Activated CD4-positive, alpha-beta T cell treated with anti-CD3 and anti-CD28 coated beads for 36 hours (primary cell): ENCODE measurements at places on chromosomes 4 and X.

GRCh38 chr4:152655272-152656129 is 24.3 kb downstream of the TMEM154 start:
- DNase-seq: no peak

DNA sequence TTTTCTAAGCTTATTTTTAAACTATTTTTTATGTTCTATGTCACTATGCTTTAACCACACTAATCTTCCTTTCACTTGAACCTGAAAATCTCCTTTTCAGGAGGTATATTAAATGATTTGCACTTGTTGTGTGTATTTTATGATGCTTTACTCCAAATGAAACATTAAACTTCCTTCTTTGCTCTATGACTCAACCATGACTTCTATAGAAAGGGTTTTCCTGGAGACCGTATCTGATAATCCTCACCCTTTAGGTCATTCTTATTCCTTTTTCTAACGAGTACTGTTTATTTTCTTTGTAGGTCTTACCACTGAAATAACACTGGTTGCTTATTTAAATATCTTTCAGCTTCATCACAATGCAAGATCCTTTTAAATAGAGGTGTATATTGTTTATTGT is 1163.2 kb downstream of the PCDH18 start:
- DNase-seq: no peak

DNA sequence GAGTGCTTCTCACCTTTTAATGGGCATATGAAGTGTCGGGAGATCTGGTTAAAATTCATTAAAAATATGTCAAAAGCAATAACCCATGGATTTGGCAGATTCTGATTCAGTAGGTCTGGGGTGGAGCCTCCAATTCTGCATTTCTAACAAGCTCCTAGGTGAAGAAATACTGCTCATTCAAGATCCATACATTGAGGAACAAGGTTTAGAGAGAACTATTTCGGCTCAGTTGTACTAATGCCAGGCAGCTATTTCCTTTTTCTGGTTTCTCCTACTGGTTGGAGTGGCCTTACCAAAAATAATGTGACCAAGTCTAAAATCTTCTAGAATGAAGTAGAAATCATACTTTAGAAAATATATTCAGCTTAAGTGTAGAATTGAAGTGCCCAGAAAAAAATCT is 117.5 kb downstream of the TSPAN7 start:
- no peak for DNase-seq

DNA sequence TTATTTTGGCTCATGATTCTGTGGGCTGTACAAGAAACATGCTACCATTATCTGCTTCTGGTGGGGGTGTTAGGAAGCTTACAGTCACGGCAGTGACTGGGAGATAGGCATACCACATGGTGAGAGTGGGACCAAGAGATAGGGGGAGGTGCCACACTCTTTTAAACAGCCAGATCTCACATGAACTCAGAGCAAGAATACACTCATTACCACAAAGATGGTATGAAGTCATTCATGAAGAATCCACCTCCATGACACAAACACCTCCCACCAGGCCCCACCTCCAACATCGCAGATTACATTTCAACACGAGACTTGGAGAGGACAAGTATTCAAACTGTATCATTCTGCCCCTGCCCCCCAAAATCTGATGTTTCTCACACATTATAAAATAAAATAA is 2396.7 kb downstream of the PCDH7 start:
- DNase-seq: no peak

DNA sequence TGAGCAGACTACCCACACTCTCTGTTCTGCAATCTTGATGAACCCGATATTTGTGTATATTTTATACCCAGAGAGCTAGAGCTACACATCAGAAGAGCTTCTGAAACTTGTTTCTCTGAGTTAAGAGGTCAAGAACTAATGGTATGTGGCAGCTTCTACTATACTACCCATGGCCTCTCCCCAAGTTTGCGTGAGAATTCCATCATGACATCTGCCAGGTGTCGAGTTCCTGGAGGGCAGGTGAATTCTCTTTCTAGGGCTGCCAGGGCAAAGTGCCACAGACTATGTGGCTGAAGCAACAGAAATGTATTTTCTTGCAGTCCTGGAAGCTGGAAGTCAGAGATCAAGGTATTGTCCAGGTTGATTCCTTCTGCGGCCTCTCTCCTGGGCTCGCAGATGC is 4.4 kb downstream of the SORCS2 start:
- no peak for DNase-seq

- DNase-seq: no peak
Measured at GRCh38 chrX:117274965-117275364, 812.2 kb upstream of the CT83 start.

DNA sequence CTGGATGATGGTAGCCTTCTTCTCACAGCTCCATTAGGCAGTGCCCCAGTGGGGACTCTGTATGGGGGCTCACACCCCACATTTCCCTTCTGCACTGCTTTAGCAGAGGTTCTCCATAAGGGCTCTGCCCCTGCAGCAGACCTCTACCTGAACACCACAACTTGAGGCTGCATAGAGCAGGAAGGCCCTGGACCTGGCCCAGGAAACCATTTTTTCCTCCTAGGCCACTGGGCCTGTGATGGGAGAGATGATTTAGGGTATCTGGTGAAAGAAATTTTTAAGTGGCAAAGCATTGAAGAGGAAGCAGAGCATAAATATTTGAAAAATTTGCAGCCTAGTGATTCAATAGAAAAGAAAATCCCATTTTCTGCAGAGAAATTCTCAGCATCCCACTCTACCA is 17.3 kb downstream of the F8A3 start:
- DNase-seq: no peak

GRCh38 chr4:56038487-56039162 is 89.9 kb downstream of the CEP135 start:
- no peak for DNase-seq

- DNase-seq: no peak
Measured at GRCh38 chr4:8006471-8006870, 66.8 kb upstream of the AFAP1 start.

- DNase-seq: no peak
Measured at GRCh38 chr4:107388736-107389274, 331.2 kb downstream of the PAPSS1 start.

DNA sequence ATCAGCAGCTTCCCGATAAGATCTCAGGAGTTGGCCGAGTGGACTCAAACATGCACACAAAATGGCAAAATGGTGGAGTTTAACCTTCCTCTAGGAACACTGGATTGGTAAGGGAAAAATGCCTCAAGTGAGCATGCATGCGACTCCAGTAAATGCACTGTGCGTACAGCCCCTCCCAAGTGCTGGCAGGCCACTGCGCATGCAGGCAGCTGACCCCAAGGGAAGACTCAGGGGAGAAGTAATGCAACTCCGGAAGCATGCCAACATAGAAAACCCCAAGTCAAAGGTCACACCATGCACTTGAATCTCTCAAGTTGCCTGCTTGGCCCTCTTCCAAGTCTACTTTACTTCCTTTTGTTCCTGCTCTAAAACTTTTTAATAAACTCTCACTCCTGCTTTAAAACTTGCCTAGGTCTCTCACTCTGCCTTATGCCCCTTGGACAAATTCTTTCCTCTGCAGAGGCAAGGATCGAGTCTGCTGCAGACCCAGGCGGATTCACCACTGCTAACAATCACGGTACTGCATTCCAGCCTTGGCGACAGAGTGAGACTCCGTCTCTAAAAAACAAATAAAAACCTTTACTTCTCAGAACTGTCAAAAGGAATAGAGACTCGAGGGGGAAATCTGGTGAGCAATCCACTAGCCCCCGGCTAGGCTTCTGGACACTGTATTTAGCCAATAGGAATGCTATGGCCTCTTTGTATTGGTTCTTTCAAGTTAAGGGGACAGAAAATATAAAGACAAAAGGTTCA is 33.5 kb downstream of the NYX start:
- no peak for DNase-seq

DNA sequence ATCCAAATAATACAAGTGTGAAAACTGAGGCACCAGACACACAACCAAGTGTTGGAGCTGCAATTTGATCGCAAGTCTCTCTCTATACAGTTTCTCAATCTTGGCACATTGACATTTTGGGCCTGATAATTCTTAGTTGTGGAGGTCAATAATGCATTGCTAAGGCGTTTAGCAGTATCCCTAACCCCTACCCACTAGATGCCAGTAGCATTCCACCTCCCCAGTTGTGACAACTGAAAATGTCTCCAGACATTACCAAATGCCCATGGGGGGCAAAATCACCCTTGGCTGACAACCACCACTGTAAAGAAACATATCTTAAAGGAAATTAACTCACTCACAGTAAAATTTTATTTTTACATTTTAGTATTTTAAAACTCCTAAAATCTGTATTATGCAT is 4.2 kb downstream of the NR3C2 start:
- no peak for DNase-seq

GRCh38 chr4:13706120-13706519 is 78.6 kb upstream of the BOD1L1 start:
- DNase-seq: no peak

DNA sequence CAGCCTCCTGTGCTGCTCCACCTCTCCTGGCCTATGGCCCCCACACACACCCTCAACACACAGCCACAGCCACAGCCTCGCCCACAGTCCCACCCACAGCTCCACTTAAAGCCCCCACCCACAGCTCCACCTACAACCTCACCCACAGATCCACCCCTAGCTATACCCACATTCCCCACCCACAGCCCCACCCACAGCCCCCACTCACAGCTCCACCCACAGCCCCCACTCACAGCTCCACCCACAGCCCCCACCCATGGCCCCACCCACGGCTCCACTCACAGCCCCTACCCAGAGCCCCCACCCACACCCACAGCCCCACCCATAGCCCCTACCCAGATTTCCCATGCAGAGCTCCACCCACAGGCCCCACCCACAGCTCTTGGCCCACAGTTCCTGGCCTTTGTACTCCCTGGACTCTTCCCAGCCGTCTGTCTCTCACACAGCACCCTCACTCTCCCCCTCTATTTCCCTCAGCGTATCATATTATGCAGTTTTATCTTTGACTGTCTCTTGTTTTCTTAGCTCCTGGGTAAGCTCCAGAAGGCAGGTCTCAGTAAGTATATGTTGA is 322.5 kb downstream of the EVC2 start:
- no peak for DNase-seq

DNA sequence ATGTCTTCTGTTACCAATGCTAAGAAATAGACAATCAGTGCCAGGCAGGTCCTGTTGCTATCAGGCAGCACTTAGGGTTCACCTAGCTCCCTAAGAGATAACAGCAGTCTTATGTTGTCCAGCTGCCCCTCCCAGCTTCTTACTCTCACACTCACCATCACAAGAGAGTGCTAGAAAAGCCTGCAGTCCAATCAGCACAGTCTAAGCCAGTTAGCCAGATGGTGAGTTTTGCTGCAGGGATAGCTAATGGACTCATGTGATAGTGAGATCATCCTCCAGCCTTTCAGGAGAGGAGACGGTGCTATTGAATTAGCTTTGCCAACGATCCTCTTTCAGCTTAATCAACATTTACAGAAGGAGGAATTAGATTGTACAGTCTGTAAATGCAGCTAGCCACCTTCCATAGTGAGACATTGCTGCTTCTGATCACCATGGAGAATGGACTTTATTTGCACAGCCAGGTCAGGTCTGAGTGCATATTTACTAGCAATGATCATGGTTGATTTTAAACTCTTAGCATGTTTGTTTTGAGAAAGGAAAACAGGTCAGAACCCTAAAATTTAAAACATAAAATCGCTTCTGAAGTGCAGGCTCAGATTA is 438.3 kb downstream of the CENPC start:
- DNase-seq: no peak

DNA sequence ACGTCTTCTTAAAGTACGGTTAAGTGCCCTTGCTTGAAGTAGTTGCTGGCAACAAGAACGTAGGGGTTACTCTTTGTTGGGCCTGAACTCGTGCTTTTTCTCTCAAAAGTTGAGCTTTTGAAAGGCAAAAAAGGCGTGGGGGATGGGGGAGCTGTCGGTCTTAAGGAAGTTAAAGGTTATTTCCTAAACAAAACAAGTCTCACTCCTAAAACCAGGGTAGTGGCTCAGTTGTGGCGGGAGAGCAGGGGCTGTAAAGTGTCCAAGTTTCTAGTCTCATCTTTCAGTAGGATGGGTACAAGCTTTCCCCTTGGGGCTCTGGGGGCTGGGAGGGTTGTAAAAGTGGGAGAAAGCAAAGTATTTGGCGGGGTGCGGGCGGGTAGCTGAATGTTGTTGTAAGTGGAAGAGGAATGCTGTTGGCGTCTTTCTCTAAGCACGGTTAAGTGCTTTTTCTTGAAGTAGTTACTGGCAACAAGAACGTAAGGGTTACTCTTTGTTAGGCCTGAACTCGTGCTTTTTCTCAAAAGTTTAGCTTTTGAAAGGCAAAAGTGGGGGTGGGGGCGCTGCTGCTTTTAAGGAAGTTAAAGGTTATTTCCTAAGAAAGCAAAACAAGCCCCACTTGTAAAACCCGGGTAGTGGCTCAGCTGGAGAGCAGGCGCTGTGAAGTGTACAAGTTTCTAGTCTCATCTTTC is 904 bp upstream of the WDR1 start:
- DNase-seq: peak; percentile 69

- peak; percentile 49 for DNase-seq
Measured at GRCh38 chr4:174423257-174423944, 98.9 kb downstream of the HPGD start.

GRCh38 chrX:110519906-110520452 is 161.3 kb downstream of the RTL9 start:
- DNase-seq: no peak

GRCh38 chrX:131747173-131747572 is 203.3 kb downstream of the OR13H1 start:
- DNase-seq: no peak

- DNase-seq: peak; percentile 70
Measured at GRCh38 chrX:78517124-78517523, 142.0 kb downstream of the RTL3 start.

GRCh38 chrX:101417190-101417589 is 9.2 kb downstream of the HNRNPH2 start:
- DNase-seq: no peak
